ENCODE measurements at places on chromosomes 12 and 14. TPM values are rescaled to one million over a fixed set of nuclear protein-coding genes. Genes with fewer than 3 reads are reported as not detected.

TAS2R30 gene
- total RNA-seq: 4.2 TPM

CMKLR1 gene
- not detected for total RNA-seq

TSPAN11 gene
- not detected for total RNA-seq

NGB gene
- not detected for total RNA-seq

PTCSC3 gene
- not detected for total RNA-seq

PPP1R36 gene
- total RNA-seq: not detected

CEBPE gene
- 0.34 TPM for total RNA-seq

STYK1 gene
- 0.96 TPM for total RNA-seq

KCNC2 gene
- total RNA-seq: not detected

TEAD4 gene
- total RNA-seq: 0.74 TPM

SMARCD1 gene
- total RNA-seq: 72.5 TPM

CLEC12A gene
- 1.7 TPM for total RNA-seq

GPRC5D gene
- total RNA-seq: not detected

NKX2-8 gene
- not detected for total RNA-seq

KRT5 gene
- not detected for total RNA-seq

GPX2 gene
- total RNA-seq: not detected

SOAT2 gene
- total RNA-seq: not detected

ALDH2 gene
- 0.07 TPM for total RNA-seq

RAD9B gene
- 0.90 TPM for total RNA-seq

CIT gene
- 60.8 TPM for total RNA-seq

ARHGEF40 gene
- not detected for total RNA-seq

NOS1 gene
- not detected for total RNA-seq

SEL1L gene
- total RNA-seq: 76.8 TPM

COQ6 gene
- 17.7 TPM for total RNA-seq

SYNDIG1L gene
- total RNA-seq: not detected

IL26 gene
- 5.7 TPM for total RNA-seq

NEUROD4 gene
- not detected for total RNA-seq

TCL1B gene
- total RNA-seq: not detected

PHLDA1 gene
- total RNA-seq: 50.3 TPM

SERPINA5 gene
- not detected for total RNA-seq

INSM2 gene
- not detected for total RNA-seq

SERPINA1 gene
- 0.22 TPM for total RNA-seq

NFATC4 gene
- total RNA-seq: not detected

APOF gene
- not detected for total RNA-seq

SYCP3 gene
- 0.93 TPM for total RNA-seq

TXNRD1 gene
- total RNA-seq: 94.7 TPM

ZFHX2 gene
- 2.9 TPM for total RNA-seq

ORMDL2 gene
- total RNA-seq: 90.9 TPM

OR6C6 gene
- not detected for total RNA-seq
